CD4-positive, alpha-beta memory T cell (primary cell): ENCODE measurements at places on chromosomes 2 and 18. TPM values are rescaled to one million over a fixed set of nuclear protein-coding genes. Genes with fewer than 3 reads are reported as not detected.

Gene AOX1
- total RNA-seq = not detected

Gene SERPINB12
- not detected for total RNA-seq

Gene IL36B
- total RNA-seq = not detected

Gene BBS5
- 1.8 TPM for total RNA-seq

Gene IHH
- total RNA-seq = 0.17 TPM

Gene POU3F3
- not detected for total RNA-seq

Gene FAM124B
- total RNA-seq = 0.17 TPM

Gene DNAJC5G
- not detected for total RNA-seq

Gene DSEL
- 1.2 TPM for total RNA-seq

Gene SDC1
- total RNA-seq = 0.09 TPM

Gene HOXD11
- total RNA-seq = not detected

Gene ZC3H6
- total RNA-seq = 43.2 TPM

Gene RUFY4
- 0.81 TPM for total RNA-seq

Gene CROCC2
- total RNA-seq = not detected

Gene DNER
- not detected for total RNA-seq

Gene BCL11A
- total RNA-seq = 0.12 TPM

Gene UGT1A8
- not detected for total RNA-seq

Gene ALPP
- not detected for total RNA-seq

Gene SLC9A4
- total RNA-seq = 0.08 TPM

Gene PLEK
- total RNA-seq = 9.1 TPM

Gene PTPRN
- total RNA-seq = not detected

Gene GAD1
- total RNA-seq = not detected

Gene ERMN
- total RNA-seq = 3.5 TPM
